ENCODE measurements at places on chromosomes 11 and 22. TPM values are rescaled to one million over a fixed set of nuclear protein-coding genes. Genes with fewer than 3 reads are reported as not detected.

Gene GATD1
- total RNA-seq, result 49.2 TPM

Gene OR8A1
- not detected for total RNA-seq

DNA sequence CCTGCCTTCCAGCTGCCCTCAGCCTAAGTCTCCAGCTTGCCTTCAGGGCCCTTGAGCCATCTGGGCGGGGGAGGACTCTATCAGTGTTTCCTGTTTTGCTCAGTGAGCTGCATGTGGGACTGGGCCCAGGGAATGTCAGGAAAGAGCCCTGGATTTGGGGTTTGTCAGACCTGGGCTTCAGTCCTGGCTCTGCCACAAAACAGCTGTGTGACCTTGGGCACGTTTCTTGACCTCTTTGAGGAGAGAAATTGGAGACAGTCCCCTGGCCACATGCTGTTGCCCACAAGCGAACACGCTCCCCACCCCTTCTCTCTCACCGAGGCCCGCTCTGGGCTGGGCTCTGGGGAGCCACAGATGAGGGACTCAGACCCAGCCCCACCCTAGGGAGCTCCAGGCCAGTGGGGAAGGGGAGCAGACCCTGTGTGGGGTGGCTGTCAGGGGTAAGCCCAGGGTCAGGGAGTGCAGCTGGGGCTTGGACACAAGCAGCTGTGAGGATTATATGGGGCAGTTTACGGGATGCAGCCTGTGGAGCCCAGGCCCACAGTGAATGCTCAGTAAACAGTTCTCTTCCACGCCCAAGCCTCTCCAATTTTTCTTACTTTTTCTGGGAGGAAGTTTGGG is 12.3 kb downstream of the MYO7A start:
- DNase-seq, result no peak

- DNase-seq, result no peak
Observed at GRCh38 chr11:33689501-33689900, 11.1 kb downstream of the C11orf91 start.

DNA sequence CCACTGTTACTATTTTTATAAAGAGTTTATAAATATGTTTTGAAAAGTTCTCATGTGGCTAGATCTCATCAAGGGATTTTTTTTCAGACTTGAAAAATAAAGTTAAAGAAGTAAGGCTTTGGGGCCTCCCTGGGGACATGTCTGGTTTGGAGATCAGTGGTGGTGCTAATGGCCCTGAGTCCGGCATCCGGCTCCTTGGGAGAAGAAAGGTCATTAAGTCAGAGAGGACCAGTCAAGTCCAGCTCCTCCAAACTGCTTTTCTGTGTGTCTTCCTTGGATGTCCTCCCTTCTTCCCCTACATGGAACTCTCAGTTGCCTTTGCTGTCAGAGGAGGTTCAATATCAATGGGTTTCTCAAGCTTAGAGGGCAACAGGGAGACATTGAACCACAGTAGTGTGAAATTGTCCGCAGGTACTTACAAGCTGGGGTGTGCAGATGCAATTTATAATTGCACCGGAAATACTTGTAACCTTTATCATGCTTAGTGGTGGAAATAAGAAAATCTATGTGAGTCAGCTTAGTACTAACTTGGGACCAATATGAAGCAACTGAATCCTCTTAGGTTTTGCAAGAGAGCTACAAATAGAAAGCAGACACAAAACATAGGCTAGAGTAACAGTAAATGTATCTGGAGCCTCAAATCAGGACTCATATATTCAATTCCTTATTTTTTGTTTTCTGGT is 144.3 kb downstream of the TEAD1 start:
- DNase-seq, result no peak

DNA sequence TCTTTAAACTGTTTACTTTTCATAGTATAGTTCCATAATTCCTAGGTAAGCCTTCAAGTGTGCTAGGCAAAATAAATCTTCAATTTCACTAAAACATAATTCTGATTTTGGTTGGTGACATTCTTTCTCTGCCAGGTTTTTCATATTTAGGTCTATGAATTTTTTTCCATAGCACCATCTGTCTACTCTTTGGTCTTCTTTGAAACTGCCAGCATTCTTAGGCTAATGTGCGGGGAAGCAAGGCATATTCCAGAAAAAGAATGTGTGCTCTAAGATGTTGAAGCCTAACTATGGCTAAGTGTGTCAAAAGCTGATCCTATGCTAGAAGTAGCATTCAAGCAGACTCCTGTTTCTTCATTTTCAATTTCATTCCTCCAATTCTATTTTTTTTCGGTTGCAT is 213.9 kb upstream of the C11orf87 start:
- DNase-seq, result no peak

- no peak for DNase-seq
Observed at GRCh38 chr11:111938687-111939160, 1.6 kb downstream of the DIXDC1 start.

- no peak for DNase-seq
Observed at GRCh38 chr11:102603576-102603975, 21.6 kb downstream of the MMP20 start.

- no peak for DNase-seq
Observed at GRCh38 chr11:8933931-8934330, 1.2 kb upstream of the C11orf16 start.

GRCh38 chr11:120057028-120057330 is 80.9 kb downstream of the TRIM29 start:
- DNase-seq, result no peak
